ENCODE measurements at places on chromosomes 5 and 9.

DNA sequence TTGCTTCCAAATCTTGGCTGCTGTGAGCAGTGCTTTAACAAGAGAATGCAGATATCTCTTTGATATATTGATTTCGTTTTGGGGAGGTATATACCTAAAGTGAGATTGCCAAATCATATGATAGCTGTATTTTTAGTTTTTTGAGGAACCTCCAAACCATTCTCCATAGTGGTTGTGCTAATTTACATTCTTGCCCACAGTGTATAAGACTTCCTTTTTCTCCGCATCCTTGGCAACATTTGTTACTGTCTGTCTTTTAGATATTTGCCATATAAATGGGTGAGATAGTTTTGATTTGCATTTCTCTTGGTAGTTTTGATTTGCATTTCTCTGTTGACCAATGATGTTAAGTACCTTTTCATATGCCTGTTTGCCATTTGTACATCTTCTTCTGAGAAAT lies 10.0 kb upstream of the PLK2 start:
- DNase-seq, result no peak

DNA sequence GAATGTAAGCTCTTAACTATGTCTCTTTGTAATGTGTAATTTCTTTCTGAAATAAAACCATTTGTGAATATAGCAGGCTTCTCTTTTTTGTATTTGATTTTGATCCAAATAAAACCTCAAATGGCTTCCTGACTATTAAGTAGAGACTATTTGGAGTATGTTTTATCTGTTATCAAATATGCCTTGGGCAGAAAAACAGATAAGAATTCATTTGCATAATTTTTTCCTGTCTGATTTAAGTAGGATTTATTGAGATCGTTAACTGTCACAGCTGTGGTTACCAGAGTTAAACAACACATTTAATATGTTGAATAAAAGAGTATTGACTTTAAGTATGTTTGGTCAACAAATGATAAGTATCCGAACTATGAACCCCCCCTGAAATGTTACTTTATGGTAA lies 104.9 kb downstream of the MELK start:
- DNase-seq, result no peak

- peak; percentile 91 for DNase-seq
These were observed 16.9 kb upstream of the CPLX2 start for GRCh38 chr5:175854231-175855040.

DNA sequence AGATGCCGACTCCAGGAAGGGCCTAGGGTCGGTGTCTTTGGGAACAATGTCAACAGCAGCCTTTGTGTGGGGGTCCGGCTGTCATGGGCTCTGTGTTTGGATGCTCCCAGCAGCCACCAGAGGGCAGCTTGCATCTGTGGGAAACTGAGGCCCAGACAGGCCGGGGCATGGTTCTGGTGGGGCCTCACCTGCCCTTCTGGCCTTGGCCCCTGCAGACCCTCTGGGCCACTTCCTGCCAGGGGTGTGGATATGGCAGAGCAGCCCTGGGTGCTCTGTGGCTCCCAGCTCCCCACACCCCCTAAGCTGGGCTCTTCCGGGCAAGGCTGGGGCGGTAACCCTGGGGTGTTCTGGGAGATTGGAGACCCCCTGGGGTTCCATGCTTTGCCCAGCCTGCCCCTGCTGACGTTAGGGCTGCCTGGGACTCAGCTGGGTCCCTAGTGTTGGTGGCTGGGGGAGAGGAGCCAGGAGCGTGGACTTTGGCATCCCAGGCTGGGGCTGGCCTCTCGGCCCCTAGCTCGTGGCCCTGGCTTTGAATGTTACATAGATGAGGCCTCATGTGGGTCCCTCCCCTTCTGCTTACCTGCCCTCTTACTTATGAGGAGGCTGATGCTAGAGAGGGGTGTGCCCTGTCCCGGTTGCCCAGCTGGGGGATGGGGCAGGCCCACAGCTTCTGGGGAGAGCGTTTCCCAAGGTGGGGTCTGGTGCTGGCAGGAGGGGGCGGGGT lies 38.3 kb downstream of the RXRA start:
- DNase-seq, result peak; percentile 88

DNA sequence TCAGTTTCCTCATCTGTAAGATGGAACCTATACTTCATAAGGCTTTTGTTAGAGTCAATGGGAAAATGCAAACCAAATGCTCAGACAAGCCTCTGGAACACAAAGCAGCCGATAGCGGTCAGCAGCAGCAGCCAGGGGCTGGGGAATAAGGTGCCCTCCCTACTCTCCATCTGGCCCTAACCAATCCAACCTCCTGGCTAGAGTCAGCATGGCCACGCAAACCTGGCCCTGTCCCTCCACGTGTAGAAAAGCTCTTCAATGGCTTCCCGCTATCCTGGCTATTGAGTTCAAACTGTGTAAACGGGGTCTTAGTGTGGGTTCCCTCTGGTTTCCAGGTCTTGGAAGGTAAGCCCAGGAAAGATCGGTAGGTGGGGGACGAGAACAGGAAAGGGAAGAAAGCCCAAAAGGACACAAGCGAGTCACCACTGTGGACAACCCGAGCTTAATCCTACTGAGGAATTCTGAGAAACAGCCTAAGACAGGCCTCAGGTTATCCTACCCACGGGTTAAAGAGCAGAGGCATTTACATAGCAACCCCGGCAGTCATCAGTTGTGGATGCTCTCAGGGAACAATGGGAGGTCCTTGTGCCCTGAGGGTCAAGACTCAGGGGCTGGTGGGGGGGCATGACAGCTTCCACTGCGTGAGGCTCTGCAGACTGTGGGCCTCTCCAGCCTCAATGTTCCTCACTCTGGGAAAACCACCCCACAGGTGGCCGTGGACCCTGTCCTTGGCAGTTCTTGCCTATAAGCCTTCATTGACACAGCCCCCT lies 30.9 kb downstream of the FABP6 start:
- no peak for DNase-seq

- DNase-seq, result no peak
These were observed 2.9 kb downstream of the DHX29 start for GRCh38 chr5:55304584-55304983.
